ENCODE measurements at places on chromosomes 12 and 14.
A peak's percentile ranks its signal among the peaks of the same experiment; 100 is the strongest.

- no peak for DNase-seq
Measured at GRCh38 chr12:50218386-50218785, 51.2 kb upstream of the CERS5 start.

GRCh38 chr12:117552971-117553370, 191.5 kb upstream of the NOS1 start:
- no peak for DNase-seq

DNA sequence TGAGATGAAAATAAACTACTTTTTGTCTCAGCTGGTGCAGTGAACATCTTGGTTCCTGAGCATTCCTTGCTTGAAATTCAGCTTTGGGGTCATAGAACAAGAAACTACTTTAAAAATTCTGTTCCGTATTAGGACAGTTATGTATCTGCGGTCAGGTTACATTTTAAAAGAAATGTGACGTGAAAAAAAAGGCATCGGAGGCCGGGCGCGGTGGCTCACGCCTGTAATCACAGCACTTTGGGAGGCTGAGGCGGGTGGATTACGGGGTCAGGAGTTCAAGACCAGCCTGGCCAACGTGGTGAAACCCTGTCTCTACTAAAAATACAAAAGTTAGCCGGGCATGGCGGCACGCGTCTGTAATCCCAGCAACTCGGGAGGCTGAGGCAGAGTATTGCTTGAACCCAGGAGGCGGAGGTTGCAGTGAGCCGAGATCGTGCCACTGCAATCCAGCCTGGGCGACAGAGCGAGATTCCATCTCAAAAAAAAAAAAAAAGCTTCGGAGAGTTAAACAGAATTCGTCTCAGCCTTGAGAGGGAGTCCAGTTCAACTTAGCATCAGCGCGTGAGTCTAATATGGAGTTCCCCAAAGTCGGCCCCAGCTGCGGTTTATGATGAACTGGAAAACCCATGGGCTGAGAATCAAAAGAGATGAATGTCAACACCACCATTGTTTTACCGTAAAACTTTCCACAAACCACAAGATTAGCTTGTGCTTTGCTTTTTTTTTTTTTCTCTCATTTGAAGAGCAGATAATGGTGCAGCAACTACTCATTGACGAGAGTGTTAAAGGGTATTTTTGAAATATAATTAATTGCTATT, 2.1 kb upstream of the SLC2A13 start:
- DNase-seq = no peak

DNA sequence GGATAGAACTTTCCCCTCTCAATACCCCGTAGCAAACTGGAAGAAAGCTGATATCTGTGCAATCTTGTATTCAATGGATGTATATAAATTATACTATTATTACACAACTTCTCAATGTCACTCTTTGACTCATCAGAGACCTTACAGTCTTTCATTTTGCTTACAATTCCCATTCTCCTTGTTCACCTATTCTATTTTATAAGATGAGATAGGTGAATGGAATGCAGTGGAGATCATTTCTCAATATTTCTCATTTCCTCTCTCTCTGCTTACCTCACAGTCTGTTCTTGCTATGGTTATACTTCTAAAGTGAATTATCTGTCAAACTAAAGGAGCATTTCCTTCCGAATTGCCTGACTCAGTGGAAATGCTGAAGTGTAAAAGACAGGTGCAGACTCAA, 14.9 kb downstream of the FOXA1 start:
- no peak for DNase-seq

DNA sequence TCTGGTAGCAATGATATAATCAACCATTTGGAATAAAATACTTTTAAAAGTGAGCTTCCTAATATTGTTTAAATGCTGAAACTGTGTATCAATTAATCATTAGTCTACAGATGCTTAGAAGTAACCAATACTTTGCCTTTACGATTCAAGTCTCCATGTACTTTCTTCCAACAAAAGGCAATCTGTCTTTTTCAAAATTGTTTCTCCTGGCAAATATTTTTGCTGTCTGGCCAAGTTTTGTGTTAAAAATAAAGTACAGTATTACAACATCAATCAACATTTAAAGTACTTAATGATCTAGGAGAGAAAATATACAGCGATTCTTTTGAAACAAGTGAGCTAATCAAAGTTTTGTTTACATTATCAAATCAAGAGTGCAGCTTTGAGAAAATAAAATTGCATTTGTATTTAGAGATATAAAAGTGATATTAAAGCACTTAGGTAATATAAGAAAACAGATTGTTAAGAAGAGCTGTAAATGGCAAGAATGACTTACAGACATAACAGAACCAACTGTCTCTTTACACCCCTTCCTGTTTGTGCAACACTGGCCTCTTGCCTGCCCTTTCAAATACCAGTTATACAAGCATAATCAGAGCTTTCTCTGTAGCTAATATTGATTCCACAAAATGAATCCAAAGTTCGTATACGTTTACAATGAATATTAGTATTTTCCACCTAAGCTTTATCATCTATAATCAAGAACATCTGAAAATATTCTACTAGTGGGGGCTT, 38.2 kb upstream of the FBLN5 start:
- no peak for DNase-seq

DNA sequence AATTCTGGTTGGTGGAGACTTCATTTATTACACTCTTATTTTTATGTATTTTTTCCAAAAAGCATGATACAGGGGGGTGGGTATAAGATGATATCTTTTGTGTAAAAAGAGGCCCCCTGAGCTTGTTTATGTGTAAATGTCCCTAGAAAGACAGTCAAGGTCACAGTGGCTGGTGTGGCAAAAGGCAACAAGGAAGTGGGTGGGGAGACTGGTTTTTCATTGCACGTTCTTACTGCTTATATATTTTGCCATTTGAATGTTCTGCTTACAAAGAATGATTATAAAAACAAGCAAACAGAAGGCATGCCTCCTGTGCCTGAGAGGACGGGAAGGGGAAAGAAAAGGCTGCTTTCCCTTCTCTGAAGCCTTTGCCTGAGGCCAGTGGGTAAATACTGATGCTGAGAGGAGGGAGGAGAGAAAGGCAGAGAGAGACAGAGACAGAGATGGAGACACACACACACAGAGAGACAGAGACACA, 24.1 kb upstream of the ADIPOR2 start:
- DNase-seq = no peak

GRCh38 chr12:54439521-54440255, 20.6 kb upstream of the ITGA5 start:
- DNase-seq = peak; percentile 34

Measured in NCI-H1436 (cell line).